NCI-H1048 (cell line): ENCODE measurements at places on chromosomes 5 and 9.

DNA sequence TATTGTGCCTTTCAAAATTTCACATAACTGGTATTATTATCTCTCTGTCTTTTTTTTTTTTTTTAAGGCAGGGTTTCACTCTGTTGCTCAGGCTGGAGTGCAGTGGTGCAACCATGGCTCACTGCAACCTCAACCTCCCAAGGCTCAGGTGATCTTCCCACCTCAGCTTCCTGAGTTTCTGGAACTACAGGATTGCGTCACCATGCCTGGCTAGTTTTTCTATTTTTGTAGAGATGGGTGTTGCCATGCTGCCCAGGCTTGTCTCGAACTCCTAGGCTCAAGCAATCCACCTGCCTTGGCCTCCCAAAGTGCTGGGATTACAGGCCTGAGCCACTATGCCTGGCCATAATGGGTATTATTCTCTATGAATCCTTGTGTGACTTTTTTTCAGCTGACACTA lies 402.3 kb upstream of the SMARCA2 start:
- no peak for DNase-seq

DNA sequence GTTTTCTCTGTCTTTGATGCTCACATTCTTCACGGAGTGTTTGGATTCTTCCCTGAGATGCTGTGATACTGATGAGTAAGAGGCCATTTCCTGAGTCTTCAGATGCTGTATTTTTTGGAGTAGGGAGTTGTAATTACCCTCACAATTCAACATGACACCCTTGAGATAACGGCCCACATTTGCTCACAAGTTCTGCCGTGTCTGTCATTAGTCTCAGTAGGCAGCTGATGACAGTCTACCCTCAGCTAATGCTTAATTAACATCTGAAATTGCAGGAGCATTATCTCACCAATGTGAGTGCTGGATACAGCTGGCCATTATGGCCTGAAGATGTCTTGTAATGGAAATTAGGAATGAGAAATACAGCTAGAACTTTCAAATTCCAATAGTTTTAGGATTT lies 307.1 kb upstream of the ADCY2 start:
- no peak for DNase-seq

DNA sequence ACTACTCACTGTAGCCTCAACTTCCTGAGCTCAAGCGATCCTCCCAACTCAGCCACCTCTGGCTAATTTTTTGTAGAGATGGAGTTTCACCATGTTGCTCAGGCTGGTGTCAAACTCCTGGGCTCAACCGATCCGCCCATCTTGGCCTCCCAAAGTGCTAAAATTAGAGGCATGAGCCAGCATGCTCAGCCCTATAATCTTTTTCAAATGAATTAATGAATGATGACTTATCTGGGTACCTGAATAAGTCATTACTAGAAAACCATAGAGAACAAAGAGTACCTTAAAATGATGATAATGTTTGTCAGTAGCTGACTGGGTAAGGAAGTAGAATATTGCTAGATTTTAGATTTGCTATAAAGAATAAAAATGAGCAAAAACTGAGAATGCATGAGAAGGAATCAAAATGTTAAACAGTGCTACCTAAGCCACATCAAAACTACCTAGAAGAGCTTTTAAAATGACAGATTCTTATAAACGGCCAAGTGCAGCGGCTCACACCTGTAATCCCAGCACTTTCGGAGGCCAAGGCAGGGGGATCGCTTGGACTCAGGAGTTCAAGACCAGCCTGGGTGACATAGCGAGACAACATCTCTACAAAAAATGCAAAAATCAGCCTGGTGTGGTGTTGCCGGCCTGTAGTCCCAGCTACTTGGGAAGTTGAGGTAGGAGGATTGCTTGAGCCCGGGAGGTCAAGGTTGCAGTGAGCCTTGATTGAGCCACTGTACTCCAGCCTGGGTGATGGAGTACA lies 13.6 kb downstream of the FNBP1 start:
- DNase-seq: no peak

DNA sequence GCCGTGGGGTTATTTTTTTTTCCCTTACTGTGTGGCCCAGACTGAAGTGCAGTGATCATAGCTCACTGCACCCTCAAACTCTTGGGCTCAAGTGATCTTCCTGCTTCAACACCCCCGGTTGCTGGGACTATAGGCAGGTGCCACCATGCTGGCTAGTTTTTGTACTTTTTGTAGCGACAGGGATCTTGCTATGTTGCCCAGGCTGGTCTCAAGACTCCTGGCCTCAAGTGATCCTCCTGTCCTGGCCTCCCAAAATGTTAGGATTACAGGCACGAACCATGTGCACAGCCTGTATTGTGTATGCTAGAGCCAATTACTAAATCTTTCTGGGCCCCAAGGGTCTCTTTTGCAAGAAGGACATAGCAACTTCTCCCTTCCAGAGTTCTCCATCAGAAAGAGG lies 23.1 kb downstream of the GALNT10 start:
- DNase-seq: no peak

GRCh38 chr9:7368410-7369292 lies 430.9 kb downstream of the DMAC1 start:
- no peak for DNase-seq

GRCh38 chr5:6734243-6734700 lies 21.0 kb downstream of the TENT4A start:
- no peak for DNase-seq

GRCh38 chr9:10032166-10032565 lies 580.6 kb downstream of the PTPRD start:
- no peak for DNase-seq

GRCh38 chr9:114369216-114370130 lies 18.3 kb downstream of the AKNA start:
- DNase-seq: no peak
